Mammary epithelial cell (primary cell): ENCODE measurements at places on chromosomes 4 and X.

GRCh38 chr4:187289371-187289770, 565.7 kb upstream of the FAT1 start:
- DNase-seq: no peak

- DNase-seq: no peak
Observed at GRCh38 chrX:46198858-46199257, 346.4 kb downstream of the ZNF674 start.

GRCh38 chr4:147791865-147792264, 60.0 kb downstream of the ARHGAP10 start:
- no peak for DNase-seq

GRCh38 chrX:30593440-30594200, 16.1 kb upstream of the TASL start:
- no peak for DNase-seq

DNA sequence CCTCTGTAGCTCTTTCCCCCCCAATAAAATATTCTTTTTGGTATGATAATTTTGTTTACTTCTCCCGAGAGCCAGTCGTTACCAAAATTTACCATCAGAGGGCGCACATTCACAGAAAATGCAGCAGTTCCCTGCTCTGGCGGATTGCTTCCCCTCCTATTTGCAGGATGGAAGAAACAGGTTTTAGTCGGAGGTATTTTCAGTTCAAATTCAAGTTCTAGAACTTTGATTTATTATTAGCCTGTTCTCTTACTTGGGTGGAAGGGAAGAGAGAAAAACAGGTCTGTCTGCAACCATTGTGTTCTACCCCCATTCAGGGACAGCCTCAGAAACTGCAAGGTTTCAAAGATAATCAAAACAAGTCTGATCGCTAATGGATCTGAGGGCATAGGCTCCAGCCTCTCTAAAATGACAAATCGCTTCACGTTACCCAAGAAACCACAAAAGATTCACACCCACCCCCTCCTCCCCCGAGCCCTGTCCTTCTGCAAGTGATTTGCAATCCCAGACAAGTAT, 263.8 kb upstream of the RPS6KA3 start:
- peak; percentile 32 for DNase-seq

DNA sequence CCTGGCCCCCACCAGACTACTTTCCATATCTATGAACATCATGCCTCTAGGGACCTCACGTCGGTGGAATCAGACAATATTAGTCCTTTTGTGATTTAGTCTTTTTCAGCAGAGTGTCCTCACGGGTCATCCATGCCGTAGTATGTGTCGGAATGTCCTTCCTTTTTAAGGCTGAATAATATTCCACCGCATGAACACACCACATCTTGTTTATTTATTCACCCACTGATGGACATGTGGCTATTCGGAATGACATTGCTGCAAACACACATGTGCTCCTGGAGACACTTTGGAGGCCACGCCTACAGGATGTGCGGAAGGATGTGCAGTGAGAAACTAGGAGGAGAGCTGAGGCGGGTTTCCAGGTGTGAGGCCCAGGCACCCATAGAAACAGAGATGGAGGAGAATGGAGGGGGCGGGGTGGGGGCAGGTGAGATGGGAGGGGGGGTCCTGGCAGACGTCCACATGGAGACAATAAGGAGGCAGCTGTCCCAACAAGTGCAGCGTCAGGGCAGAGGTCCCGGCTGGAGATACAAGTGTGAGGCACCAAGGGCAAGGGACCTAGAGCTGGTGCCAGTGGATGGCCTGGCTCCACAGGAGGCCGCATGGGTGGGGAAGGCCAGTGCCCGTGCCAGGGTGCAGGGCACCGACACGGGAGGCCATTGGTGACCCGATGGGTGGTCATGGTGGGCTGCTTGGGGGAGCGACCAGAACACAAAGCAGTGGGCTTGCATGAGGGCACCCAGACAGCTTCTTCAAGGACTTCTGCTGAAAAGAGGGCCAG, 20.7 kb downstream of the ZFYVE28 start:
- DNase-seq: no peak

- no peak for DNase-seq
Observed at GRCh38 chr4:6549445-6549844, 25.5 kb upstream of the MAN2B2 start.

DNA sequence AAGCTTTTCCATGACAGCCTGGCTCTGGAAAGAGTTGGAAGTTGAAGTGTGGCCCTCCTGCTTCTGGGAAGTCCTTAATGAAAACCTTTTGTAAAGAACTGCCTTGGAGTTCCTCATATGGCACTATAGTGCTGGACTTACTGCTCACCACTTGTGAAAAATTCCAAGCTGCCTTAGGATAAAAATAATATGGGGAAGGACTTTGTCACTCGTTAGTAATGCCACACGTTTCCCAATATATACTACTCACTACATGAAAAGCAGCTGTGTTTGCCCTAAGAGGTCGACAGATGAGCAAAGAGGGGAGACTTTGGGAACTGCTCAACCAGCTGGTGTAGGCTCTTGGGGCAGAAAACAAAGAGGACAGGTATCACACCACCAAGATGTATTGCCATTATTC, 11.7 kb downstream of the OPHN1 start:
- no peak for DNase-seq

GRCh38 chr4:184475096-184475461, 729 bp upstream of the IRF2 start:
- DNase-seq: peak; percentile 51

DNA sequence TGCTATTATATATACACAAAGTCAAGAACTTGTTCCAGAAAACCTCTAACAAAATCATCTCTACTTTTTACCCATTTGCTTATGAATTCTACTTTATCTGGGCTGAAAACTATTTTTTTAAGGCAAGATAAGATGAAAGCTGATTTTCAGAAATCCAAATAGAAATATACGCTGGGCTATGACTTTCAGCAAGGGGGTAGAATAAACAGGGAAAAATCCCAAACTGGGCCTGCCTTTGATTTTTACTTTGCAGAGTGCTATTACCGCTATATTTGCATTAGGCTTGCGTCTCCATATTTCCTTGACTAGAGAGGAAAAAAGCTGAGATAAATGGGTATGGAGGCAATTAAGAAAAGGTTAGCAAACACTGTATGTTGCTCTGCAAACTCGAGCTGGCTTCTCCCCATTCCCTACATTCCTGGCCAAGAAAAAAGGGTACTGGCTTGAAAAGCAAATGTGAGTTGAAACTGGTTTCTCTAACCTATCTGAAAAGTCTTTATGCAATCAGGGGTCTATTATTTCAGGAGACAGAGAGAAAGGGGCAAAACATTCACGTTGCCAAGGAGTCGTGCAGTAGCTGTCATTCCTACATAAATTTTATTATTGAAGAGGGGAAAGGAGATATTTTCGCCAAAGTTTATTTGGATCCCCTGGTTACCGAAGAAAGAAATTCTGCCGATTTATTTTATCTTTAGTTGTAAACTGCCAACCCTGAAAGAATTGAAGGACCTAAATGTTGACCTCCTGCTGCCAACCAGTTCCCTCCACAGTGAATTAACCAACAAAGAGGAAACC, 2.2 kb downstream of the TMEM47 start:
- peak; percentile 3 for DNase-seq

- DNase-seq: peak; percentile 5
Observed at GRCh38 chr4:87461281-87461700, 38.9 kb downstream of the NUDT9 start.

GRCh38 chr4:121243485-121243884, 79.4 kb upstream of the TNIP3 start:
- no peak for DNase-seq

- DNase-seq: no peak
Observed at GRCh38 chrX:37472836-37473235, 98.6 kb upstream of the LANCL3 start.

DNA sequence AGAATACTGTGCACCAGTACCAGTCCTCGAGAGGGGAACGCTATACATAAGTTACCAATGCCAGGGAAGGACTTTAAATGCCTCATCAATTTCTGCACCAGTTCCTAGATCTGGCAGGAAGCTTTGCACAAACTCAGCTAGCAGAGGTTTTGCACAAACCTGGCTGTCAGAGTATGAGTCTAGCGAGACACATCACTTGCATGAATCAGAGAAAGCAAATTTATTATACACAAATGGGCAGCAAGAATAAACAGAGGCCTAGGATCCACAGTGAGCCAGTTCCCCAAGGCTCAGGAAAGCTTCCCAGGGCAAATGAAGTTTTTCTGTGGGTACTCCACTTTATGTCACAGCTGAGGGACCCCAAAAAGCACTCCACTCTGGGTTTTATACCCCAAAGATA, 523.5 kb downstream of the CFAP47 start:
- no peak for DNase-seq

DNA sequence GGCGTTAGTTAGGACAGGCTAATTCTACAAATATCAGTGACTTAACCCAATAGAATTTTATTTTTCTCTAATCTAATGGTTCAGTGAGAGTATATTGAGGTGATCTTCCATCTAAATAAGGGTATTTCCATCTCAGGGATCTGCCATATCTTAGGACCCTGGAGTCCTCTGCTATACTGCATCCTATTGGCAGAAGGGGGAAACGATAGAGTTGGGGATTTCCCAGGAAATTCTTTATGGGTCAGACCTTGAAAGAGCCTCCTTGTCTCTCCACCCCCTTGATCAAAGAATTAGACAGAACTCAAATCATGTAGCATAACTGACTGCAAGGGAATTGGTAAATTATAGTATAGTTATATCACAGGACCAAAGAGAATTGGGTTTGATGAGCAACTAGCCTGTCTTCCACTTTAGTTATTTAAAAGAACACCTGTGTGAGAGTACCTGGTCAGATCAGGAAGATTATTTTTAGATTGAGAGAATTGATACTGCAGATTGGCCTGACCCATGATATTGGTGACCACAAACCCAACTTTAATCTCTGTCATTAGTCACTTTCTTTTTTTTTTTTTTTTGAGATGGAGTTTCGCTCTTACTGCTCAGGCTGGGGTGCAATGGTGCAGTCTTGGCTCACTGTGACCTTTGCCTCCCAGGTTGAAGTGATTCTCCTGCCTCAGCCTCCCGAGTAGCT, 25.6 kb downstream of the SMARCA5 start:
- no peak for DNase-seq

DNA sequence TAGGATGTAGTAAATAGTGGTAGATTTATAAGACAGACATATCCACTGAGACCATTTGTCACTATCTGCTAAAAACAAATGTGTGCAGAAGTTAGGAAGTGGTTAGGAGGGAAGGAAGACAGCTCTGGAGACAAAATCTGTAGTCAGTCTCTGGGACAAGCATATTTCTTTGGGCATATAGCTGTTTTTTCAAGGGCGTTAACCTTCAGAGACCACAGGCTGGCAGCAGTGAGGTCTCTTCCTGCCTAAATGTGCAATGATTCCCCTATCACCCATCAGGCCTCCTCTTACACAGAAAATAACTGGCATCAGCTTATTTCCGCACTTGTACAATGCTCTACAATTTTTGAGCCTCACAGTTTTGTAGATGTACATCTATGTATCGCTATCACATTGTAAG, 6.5 kb downstream of the TMEM150C start:
- DNase-seq: no peak

DNA sequence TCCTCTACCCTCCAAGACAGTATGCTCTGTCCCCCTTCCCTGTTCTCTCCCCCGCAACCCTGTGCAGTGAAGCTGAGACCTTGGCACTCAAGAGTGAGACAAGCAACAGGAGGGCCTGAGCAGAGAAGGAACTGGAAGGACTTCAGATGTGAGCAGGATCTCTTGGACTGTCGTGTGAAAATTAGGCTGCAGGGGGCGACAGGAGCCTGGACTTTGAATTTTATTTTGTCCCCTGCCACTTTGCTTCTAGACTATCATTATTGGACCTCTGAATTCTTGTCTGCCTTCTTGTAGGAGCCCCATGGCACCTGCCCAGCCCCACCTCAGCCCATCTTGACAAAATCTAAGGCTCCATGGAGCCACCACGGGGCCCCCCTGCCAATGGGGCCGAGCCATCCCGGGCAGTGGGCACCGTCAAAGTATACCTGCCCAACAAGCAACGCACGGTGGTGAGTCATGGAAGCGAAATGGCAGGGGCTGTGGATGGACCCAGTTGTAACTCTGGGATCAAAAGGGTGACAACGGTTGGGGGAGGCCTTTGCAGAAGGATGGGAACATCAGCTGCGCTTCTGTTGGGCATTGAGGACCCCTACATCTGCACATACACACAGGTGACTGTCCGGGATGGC, 1.7 kb downstream of the ARAF start:
- DNase-seq: no peak

- no peak for DNase-seq
Observed at GRCh38 chrX:49147936-49148335, 14.6 kb upstream of the MAGIX start.

DNA sequence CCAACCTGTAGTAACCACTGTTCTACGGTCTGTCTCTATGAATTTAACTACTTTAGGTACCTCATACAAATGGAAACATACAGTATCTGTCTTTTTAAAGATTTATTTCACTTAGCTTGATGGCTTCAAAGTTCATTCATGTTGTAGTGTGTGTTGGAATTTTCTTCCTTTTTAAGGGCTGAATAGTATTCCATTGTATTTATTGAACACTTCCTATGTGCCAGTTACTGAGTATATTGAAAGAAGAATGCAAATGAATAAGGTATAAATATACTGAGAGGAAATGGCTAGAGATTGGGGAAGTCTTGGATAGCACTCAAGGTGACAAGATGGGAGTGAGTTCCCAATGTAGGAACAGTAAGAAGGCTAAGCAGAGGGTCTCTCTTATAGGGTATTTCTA, 17.3 kb downstream of the TBC1D19 start:
- no peak for DNase-seq

GRCh38 chr4:144518181-144518895, 127.6 kb upstream of the HHIP start:
- no peak for DNase-seq

DNA sequence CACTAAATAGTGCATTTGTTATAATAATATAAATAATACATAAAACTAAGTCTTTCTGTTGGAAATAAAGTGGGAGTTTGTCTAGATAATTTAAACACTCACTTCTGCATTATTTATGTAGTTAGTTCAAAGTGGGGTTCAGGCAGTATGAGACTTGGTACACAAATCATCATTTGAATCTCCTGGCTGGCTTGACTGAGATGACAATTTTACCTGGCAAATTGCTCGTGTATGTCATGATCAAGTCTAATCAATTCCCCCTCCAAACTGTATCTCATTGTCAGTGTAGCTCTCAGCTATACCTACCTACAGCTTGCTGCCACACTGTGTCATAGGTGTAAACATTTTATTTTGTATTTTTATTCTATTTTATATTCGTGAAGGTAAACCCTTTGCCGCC, 563.4 kb upstream of the TENM3 start:
- no peak for DNase-seq

GRCh38 chrX:12804655-12805054, 13.4 kb downstream of the PRPS2 start:
- peak; percentile 7 for DNase-seq

DNA sequence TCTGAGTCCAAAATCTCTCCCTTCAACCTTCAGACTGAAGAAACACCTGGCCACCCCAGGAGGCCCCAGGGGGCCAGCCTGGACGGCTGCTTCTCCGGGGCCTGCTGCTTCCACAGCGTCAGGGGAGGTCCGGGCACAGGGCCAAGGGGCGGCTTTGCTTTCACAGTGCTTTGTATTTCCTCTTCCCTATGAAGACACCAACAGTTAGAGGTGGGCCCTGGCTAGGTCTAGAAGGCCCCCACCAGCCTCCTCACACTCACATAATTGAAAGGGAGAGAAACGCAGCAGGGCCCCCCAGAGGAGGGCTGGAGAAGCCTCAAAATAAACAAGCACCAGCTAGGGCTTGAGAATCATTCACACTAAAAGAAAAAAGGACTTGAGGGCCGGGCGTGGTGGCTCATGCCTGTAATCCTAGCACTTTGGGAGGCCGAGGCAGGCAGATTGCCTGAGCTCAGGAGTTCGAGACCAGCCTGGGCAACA, 17.8 kb downstream of the SCD5 start:
- no peak for DNase-seq
